Choroid plexus epithelial cell (primary cell): ENCODE measurements at places on chromosomes 16 and 17.
A peak's percentile ranks its signal among the peaks of the same experiment; 100 is the strongest.

DNA sequence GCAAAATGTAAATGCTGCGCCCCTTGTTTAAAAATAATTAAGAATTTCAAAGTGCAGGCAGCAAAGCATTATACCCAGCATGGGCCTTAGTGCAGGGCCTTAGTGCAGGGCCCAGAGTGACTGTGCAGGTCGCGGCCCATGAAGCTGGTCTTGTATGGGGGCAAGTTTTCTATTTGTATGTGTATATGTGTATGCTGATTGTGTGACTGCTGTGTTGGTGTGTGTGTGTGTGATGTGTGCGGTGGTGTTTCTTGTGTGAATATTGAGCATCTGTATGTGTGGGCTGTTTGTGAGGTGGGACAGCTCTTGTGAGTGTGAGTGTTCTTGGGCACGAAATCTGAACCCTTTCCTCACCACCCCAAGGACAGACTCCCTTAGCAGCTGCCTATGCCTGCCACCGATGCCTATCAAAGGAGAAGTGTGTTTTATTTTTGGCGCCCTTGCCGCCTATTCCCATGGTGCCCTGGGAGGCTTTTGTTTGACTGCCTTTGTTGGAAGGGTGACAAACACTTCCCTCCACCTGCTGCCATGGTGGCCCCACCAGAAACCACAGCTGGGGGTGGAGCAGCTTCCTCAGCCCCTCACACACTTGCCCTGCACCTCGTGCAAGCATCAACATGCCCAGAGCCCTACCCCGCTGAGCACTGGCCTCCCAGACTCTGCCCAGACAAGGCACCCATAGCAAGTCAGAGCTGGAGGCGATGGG lies 18.0 kb downstream of the CCR7 start:
- no peak for DNase-seq

DNA sequence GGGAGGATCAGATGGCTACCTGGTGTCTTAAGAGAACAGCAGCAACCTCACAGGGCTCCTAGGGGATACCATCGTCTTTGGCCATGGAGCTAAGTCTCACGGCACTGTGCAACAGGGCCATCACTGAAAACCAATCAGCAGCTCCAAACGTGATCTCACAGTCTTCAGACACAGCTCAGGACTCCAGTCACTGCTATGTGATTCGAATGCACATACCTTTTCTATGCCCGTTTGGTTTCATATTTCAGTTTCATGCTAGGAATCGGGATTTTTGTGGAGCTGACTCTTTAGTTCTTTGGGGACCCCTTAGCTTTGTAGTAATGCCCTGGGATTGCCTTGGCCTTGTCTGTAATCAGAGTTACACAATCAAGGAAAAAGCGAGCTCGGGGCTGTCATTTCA lies 162.8 kb upstream of the CDH11 start:
- peak; percentile 30 for DNase-seq

DNA sequence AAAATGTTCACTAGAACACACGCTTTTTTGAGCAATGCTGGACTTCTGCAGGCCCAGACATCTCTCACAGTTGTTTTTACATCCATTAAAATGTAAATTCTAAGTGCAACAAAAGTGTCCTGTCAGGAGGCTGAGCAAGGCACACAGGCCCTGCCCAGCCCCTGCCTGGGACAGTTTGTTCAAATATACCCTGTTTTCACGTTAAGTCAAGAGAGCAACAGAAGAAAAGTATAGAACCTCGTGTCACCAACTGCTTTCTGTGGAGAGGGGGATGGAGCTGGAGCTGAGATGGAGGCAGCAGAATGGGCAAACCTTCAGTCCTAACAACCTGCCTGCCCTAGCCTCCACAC lies 4.3 kb upstream of the HOXB2 start:
- no peak for DNase-seq

DNA sequence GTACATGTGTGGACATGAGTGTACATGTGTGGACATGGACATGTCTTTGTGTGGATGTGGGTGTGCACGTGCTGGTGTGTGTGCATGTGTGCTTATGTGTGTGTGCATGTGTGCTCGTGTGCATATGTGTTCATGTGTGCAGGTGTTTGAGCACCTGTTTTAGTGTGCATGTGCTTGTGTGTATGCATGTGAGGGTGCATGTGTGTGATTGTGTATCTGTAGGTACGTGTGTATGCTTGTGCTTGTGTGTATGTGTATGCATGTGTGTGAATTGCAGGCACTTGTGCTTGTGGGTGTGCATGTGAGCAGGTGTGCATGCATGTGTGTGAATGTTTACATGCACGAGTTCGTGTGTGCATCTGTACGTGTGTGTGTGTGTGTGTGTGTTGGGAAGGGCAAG lies 300.6 kb upstream of the EEF2KMT start:
- DNase-seq = no peak
